ENCODE measurements at places on chromosomes 16 and 17. TPM values are rescaled to one million over a fixed set of nuclear protein-coding genes. Genes with fewer than 3 reads are reported as not detected.

- no peak overlapping the region for H3K4me3 ChIP-seq
- no peak for DNase-seq
- H3K4me1 ChIP-seq: peaks cover 49% of the 10 kb centered on the region
These were observed 250.5 kb downstream of the CPPED1 start for GRCh38 chr16:12553191-12553590.

DNA sequence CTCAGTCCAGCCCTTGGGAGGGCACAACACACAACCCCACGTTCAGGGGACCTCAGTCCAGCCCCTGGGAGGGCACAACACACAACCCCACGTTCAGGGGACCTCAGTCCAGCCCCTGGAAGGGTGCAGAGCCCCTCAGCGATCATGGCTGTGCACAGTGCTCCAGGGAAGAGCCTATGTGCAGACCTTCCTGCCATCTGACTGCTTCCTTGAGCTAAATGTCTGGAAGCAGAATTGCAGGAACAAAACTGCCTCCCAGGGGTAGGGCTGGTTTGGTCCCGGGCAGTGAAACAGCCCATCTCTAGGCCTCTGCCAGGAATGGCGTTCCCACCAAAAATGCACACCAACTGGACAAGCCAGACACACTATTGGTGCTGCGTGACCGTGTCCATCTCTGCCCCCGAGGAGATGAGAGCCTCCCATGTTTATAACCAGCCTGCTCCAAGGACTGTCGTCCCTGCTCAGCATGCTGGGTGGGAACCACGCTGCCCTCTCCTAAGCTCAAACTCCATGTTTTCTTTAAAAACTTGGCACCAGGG, 44.0 kb downstream of the ZNF276 start:
- peaks cover 63% of the 10 kb centered on the region for H3K36me3 ChIP-seq
- peak overlapping the region; percentile 93 for H3K27ac ChIP-seq
- DNase-seq: no peak

The ATP2A3 gene
- total RNA-seq: 329 TPM

The CYLD gene
- total RNA-seq: 200 TPM

DNA sequence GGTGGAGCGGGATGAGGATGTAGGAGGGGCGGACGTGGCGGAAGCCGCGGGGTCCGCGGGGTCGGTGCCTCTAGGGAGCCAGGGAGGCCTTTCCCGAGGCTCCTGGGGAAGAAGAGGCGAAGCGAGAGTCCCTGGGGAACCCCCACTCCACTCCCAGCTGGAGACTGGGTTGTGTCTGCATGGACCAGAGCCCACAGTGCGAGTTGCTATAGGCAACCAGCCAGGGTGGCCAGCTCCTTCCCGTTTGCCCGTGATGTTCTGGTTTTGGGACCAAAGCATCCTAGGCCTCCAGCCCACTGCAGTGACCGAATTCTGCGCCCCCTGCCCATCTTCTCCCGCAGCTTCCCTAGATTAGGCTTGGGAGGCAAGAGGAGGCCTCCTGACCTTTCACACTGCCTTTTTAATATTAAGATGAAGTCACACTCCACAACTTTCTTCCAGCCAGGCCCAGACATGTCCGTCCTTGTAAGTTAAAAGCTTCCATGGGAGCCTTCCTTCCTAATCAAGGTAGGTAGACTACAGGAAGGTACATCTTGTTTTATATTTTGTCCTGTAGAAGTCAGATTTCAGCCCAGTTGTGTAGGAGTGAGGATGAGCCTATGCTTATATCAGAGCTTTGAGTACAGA, 469 bp downstream of the AMZ2 start:
- peak overlapping the region; percentile 87 for H3K27ac ChIP-seq
- H3K36me3 ChIP-seq: peaks cover 37% of the 10 kb centered on the region
- peaks cover 48% of the 10 kb centered on the region for H3K4me1 ChIP-seq
- peak; percentile 59 for DNase-seq

The CD300H gene
- total RNA-seq: not detected

DNA sequence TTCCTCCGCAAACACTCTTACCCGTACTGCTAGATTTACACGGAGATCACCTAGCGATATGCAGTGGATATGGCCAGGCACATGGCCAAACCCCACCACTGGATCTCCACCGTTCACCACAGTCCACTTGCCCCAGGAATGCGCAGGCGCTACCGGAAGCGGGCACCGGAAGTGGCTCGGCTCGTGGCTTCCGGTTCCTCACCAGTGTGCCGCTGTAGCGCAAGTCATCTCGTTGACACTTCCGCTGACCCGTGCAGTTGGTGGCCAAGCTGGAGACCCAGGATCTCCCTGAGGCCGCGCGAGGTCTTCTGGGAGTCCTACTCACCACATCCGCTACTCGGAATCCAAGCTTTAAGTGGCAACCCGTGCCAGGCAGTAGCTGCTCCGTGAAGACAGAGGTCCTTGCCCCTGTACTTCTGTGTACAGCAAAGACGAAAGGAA, 11.5 kb downstream of the ZNF597 start:
- peaks cover 20% of the 10 kb centered on the region for H3K4me1 ChIP-seq
- H3K36me3 ChIP-seq: peaks cover 40% of the 10 kb centered on the region
- H3K4me3 ChIP-seq: peak overlapping the region; percentile 19
- DNase-seq: peak; percentile 52
- peak overlapping the region; percentile 80 for H3K27ac ChIP-seq

DNA sequence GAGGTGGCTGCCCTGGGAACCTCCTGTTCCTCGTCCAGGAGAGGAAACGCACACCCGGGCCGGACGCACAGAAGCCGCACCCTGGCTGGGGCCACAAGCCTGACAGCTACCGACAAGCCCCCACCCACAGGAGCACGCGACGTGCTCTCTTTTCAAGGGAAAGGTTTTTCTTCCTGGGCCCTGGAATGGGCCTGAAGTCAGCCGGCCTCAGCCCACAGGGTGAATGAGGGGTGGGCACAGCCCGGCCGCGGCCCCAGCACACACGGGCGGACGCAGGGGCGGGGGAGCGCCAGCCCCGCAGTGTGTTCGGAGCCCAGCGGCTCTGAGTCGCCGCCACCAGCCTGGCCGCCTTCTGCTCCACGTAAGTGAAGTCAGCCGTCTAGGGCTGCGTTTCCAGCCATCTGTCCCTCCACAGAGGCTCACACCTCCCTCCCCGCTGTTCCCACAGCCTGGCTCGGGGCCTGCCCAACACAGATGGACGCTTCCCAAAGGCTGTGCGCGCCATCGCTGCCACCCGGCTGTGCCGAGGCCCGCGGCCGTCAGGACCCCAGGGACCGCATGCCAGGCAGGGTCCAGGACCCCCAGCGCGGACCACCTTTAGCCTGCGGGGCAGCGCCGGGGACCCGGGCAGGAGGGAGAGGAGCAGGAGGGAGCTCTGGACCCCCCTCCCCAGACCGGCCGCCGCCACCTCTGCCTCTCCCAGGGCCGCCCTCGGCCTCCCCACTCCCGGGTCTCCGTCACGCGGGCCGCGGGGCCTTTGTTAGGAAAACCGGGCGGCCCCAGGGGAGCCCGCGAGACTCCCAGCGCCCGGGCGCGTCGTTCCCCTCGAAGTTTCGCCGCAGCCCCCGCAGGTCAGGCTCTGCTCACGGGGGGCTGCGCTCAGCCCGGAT, 36.8 kb downstream of the CBFA2T3 start:
- no peak overlapping the region for H3K27ac ChIP-seq
- peaks cover 8% of the 10 kb centered on the region for H3K4me1 ChIP-seq
- H3K36me3 ChIP-seq: no peaks in the 10 kb centered on the region
- H3K4me3 ChIP-seq: no peak overlapping the region
- peaks cover 39% of the 10 kb centered on the region for H3K27me3 ChIP-seq
- DNase-seq: no peak

DNA sequence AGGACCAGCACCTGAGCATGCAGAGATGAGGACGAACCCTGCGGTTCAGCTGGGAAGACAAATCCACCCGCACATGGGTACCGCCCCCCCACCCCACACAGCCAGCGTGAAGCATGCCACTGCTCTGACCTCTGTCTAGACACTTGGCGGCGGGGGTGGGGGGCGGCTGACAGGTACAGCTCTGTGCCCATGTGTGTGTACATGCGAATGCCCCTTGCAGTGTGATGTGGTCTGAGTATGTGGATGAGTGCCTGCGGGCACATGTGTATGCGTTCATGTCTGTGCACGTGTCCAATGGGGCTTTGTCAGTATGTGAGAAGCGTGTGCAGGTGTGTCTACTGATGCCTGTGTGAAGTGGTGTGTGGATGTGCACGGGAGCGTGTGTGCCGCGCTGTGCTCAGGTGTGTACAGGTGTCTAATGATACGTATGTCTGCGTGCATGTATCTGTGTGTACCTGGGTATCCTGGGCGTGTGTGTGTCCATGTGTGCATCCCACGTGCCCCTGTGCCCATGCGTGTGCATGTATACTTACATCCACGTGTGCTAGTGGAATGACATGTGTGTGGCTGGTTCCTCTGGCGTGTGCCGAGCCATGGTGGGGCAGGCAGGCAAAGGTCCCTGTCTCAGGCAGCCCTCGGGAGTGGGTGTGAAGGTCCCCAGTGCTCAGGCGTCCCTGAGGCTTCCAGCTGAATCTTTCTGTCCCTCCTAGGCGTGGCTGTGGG, 636 bp upstream of the RAP1GAP2 start:
- DNase-seq: no peak
- peaks cover 17% of the 10 kb centered on the region for H3K27me3 ChIP-seq
- H3K4me3 ChIP-seq: peak overlapping the region; percentile 88
- H3K36me3 ChIP-seq: peaks cover 28% of the 10 kb centered on the region
- peaks cover 83% of the 10 kb centered on the region for H3K4me1 ChIP-seq

- H3K36me3 ChIP-seq: peaks cover 66% of the 10 kb centered on the region
- DNase-seq: no peak
- peaks cover 66% of the 10 kb centered on the region for H3K4me1 ChIP-seq
- H3K4me3 ChIP-seq: no peak overlapping the region
- no peaks in the 10 kb centered on the region for H3K27me3 ChIP-seq
These were observed 6.7 kb downstream of the UBTF start for GRCh38 chr17:44212507-44213402.

The DHX40 gene
- 18.4 TPM for total RNA-seq
